ENCODE measurements at places on chromosomes 6 and 20.
A peak's percentile ranks its signal among the peaks of the same experiment; 100 is the strongest.

DNA sequence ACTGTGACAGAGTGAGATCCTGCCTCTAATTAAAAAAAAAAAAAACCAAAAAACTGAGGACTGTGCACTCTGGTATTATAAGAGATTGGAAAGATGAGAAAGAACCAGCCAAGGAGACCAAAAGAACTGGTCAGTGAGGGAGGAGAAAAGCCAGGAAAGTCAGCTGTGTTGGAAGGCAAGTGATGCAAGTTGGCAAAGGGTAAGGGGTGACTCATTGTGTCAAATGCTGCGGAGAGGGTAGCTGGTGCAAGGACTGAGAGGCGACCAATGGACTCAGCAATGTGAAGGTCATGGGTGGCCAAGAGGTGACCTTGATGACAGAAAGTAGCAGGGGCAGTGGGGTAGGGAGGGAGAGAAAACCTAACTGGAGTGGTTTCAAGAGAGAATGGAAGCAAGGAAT is 27.4 kb upstream of the LRRN4 start:
- DNase-seq, result no peak

DNA sequence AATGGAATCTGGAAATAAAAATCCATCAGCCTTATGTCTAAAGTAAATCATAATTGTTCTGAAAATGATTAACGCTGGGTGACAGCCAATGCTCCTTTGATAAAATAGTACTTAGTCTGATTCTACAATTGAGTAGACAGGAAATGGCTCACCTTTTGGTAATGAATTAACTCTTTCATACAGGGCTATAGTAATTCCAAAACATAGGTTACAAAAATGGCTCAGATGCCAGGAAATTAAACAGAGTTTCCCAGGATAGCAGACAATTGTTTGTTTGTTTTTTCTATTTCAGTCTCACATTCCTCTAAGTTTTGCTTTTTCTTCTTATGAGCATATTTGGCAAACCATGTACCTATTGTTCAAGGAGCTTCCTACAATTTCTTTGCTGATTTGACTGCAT is 257.2 kb upstream of the EPHA7 start:
- DNase-seq, result no peak

DNA sequence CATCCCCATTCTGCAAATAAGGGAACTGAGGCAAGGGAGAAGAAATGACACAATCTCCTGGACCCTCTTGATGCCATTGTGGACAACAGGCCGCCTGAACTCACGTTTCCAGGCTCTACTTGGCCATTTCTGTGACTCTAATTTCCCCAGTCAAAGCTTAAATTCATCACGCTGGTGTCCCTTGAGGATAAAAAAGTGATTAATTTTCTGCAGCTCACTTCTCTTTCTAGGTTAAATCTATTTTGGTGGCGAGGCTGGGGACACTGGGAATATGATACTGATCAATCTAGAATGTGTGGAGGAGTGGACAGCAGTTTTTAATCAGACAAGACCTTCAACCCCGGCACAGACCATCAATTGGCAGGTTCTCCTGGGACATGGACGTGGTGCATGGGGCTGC is 168.2 kb upstream of the SULF2 start:
- DNase-seq, result no peak

DNA sequence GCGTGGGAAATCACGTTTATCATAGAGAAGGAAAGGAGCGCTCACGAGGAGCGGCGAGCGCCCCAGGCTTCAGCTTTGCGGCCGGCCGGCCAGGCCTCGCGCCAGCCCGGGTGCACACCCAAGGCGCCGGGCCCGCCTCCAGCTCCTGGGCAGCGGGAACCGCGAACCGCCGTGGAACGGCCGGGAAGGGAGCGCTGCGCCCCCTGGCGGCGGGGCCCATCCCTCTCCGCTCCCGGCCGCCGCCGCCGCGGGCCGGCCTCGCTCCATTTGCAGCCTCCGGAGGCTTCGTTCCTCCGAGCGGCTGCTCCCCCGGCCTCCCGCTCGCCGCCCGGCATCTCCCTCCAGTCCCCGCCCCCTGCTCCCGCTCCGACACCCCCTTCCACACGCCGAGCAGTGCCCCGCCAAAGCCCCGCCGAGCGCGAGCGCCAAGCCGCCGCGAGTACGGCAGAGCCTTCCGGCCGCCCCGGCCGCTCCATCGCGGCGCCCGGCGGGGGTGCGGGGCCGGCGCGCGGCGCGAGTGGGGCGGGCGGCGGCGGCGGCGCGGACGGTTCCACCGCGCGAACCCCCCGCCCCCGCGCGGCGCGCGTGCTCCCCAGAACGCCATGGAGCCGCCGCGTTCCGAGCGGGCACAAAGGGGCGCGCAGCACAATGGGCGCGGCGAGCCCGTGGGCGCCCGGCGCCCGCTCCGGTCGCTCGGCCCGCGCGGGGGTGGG is 946 bp downstream of the BEND3 start:
- no peak for DNase-seq

- no peak for DNase-seq
Observed at GRCh38 chr6:160991406-160992060, at the start of gene MAP3K4. Gene MAP3K4 (plus strand): TSS chr6:160991769. CDS start chr6:160991932, 163 bp downstream.

GRCh38 chr6:35318196-35319171 is 20.9 kb downstream of the DEF6 start:
- DNase-seq, result peak; percentile 23

- DNase-seq, result no peak
Observed at GRCh38 chr6:17211101-17211500, 70.1 kb upstream of the RBM24 start.

- DNase-seq, result no peak
Observed at GRCh38 chr6:107077710-107078109, 37.6 kb downstream of the BEND3 start.

DNA sequence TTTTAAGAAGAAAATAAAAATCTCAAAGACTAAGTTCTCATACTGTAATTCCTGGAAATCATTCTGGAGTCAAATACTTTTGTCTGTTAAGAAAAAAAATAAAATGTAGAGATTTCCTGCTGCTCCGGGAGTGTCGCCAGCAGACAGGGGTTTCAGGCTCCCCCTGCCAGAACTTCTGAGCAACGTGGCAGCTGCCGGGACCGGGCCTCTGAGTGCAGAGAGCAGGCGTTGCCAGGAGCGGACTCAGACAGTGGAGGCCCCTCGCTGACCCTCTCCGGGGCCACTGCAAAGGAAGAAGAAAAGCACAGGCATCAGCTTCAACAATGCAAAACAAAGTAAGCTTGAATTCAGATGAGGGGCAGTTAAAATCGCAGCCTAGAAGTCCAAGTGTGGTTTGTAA is 95.5 kb downstream of the THBS2 start:
- DNase-seq, result no peak

DNA sequence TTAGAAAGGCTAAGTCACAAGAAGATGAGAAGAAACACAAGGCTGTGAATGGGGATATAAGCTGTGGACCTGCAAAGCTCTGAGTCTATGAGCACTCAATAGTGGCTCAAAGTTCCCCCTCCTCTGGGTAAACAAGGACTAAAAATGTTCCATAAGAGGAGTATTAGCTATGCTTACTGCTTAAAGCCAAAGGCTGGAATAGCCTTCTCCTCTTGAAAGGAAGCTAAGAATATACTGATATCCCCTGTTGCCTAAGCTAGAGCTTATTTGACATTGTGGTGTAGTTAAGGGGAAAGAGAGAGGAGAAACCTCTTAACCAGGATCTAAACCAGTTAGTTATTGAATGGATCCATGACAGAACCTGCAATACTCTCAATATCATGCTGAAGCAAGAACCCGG is 45.8 kb downstream of the NOL7 start:
- no peak for DNase-seq

DNA sequence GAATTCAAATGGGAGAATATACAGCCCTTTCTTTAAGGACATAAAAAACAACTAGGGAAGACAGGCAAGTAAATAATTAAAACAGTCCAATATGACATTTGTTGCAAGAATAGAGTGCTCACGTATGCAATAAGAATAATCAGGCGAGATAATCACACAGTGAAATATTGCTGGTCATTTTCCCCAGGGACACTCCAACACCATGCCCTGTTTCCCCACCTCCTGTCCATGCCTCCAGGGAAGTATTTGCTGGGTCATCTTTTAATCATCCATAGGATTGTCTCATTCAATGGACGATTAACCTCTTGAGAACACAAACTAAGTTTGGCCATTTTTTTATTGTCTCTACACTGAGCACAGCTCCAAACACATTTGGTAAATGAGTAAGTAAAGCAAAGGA is 472.9 kb downstream of the C6orf118 start:
- no peak for DNase-seq

DNA sequence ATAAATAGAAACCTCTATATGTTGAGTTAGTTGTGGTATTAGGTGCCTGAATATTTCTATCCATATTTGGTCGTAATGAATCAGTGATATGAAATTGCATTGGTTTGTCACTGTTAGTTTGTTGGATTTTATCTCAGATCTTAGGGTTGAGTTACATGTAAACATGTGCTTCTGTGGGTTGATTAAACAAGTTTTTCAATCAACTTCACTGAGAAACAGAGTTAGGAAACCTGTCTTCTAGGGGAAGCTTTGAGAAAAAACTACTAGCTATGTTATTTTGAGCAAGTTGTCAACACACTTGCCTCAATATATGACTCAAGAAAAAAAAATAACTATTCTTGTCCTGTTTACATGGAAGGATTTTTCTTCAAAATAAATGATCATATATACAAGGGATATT is 14.8 kb upstream of the ADGB start:
- no peak for DNase-seq

- no peak for DNase-seq
Observed at GRCh38 chr6:26520237-26520849, 17.8 kb upstream of the HMGN4 start.

DNA sequence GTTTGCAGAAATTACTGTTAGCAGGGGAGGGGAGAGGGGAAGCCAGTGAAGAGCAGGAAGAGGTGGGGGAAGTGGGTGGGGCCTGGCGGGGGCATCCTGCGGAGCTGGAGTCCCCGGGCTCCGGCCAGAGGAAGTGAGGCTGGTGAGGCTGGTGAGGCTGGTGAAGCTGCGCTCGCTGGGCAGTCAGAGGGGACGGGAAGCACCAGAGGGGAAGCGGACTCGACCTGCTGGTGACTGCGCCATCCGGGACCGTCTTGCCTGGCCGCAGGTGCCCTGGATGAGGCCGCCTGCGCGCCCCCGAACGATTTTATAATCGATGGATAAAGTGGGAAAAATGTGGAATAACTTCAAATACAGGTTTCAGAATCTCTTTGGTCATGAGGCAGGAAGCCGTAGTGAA is 635.3 kb upstream of the MARCKS start:
- DNase-seq, result no peak

DNA sequence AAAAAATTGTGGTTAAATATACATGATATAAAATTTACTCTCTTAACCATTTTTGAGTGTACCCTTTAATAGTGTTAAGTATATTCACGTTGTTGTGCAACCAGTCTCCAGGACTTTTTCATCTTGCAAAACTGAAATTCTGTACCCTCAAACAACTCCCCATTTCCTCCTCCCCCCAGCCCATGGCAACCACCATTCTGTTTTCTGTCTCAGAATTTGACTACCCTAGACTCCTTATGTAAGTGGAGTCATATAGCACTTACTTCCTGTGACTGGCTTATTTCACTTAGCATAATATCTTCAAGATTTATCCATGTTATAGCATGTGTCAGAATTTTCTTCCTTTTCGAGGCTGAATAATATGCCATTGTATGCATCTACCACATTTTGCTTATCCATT is 5.1 kb downstream of the VPS16 start:
- DNase-seq, result no peak

GRCh38 chr20:43836790-43837189 is 77.9 kb upstream of the TOX2 start:
- DNase-seq, result no peak

GRCh38 chr6:156912431-156912830 is 135.3 kb downstream of the ARID1B start:
- DNase-seq, result no peak

GRCh38 chr6:53465732-53466131 is 79.2 kb downstream of the GCLC start:
- peak; percentile 17 for DNase-seq

GRCh38 chr6:135851442-135852271 is at the start of gene PDE7B:
Gene PDE7B (plus strand): TSS chr6:135851701.
- peak; percentile 15 for DNase-seq

DNA sequence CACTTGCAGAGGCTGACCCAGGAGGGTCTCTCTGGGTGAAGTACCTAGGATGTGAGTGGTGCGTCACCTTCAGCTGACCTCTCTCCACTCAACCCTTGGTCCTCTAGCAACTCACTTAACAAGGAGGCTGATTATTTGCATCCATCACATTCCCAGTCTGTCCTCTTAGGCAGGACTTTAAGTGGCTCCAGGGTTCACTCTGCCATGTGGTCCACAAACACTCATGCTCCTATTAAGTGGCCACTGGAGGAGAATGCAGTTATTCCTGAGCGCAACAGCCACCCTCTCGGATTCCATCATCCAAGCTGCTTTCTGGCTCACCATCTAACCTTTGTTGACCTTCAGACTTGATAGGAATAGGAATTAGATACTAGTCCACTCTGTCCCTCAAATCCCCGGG is 61.1 kb upstream of the SCAF8 start:
- DNase-seq, result no peak

DNA sequence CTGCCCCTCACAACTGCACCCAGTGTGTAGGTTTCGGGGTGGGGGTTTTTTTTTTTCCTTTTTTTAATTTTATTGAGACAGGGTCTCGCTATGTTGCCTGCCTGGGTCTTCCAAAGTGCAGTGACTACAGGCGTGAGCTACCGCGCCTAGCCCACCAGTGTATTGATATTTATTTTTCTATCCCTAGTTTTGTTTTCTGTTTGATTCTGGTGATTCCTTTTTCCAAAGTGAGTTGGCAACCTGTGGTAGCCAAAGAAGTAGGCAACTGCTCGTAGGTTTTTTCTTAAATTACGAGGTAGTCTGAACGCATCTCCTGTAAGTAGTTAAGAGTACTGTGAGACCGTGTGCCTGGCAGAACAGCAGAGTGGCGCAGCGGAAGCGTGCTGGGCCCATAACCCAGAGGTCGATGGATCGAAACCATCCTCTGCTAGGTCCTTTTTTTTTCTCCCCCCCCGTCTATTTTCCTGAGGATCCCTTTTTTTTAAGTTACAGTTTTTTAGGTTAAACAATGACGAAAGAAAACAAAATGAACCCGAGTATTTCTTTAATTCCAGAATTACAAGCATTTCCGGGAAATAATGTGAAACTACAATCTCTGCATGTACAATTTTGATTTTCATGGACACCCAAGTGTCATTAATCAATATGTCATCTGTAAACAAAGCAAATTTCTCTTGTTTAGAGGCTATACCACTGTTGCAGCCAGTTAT is 78.7 kb upstream of the BTN3A2 start:
- DNase-seq, result no peak

DNA sequence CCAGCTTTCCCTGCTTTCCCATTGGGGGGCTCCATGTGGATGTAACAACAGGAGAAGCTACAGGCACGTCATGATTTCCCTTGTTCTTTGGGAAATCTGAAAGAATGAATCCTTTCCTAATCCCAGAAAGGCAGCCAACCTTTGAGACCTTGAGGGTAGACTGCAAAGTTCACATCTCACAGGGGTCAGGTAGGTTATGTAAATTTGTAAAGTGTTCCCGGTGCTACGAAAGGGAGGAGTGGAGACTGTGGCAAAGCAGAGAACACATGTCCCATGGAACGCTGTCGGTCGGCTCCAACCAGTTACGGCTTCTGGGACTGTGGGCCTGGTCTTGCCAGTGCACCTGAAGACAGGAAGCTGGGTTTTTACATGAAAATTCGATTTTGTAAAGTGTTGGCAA is 85.1 kb downstream of the RSPH3 start:
- no peak for DNase-seq

- no peak for DNase-seq
Observed at GRCh38 chr20:6855104-6855503, 87.6 kb downstream of the BMP2 start.

- DNase-seq, result no peak
Observed at GRCh38 chr6:135604035-135604860, 106.7 kb upstream of the AHI1 start.
